Activated naive CD4-positive, alpha-beta T cell treated with Interleukin-2 at 50 U/mL for 16 hours (primary cell): ENCODE measurements at places on chromosomes 2 and 18.
A peak's percentile ranks its signal among the peaks of the same experiment; 100 is the strongest.

DNA sequence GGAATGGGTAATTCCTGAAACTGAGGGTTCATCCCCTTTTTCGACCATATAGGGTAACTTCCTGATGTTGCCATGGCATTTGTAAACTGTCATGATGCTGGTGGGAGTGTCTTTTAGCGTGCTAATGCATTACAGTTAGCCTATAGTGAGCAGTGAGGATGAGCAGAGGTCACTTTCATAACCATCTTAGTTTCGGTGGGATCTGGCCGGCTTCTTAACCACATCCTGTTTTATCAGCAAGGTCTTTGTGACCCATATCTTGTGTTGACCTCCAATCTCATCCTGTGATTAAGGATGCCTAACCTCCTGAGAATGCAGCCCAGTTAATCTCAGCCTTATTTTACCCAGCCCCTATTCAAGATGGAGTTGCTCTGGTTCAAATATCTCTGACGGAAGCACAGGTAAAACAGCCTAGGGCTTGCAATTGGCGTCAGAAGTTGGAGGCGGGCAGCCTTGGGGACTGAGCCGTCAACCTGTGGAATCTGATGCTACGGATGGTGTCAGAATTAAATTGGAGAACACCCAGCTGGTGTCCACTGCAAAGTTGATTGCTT is 19.5 kb downstream of the RALBP1 start:
- no peak for DNase-seq

- DNase-seq = peak; percentile 7
These were observed 157.3 kb upstream of the ALKAL2 start for GRCh38 chr2:444937-445884.

- no peak for DNase-seq
These were observed 34.0 kb downstream of the KANSL3 start for GRCh38 chr2:96604104-96604503.

- no peak for DNase-seq
These were observed 9.1 kb upstream of the UBXN4 start for GRCh38 chr2:135732561-135732960.

- peak; percentile 9 for DNase-seq
These were observed 42.7 kb downstream of the ACSL3 start for GRCh38 chr2:222903234-222904220.

DNA sequence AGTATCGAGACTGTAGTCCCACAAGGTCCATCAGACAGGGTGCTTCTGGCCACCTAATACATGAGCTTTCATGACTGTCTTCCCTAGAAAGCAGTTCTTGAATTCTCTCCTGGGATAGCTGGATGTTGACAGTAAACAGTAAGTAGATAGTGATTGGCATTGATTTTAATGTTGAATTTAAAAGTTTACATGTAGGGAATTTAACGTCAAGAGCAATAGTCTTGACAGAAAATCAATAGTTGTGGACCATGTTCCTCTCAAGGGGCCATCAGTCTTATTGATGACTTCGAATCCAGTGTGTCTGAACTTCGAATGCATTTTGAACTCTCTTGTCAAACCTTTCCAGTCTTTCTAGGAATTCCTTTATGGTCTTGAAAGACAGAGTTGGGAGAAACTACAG is 63.9 kb downstream of the ITGB1BP1 start:
- no peak for DNase-seq

DNA sequence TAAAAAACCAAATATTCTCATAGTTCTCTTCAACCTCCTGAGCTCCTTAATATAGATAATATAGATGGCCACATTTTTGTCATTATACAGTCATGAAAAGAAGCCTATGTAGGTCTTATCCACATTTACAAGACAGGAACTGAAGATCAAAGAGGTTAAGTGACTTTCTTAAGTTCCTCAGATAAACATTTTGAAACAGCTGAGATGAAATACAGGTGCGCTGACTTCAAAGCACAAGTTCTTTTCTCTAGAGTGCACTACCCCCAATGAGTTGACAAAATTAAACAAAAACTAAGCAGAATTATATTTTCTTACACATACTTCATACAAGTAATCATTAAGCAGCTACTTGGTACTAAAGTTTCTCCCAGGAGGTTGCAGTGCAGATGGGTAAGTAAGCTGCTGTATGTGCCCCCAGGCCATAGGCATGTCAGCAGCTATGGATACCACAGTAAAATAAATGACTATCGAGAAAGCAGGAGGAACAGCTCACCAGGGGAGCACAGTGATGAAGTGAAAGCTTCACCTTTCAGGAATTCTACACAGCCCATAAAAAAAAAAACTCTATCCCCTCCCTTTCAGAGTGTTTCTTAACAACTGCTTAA is 199.8 kb downstream of the DPP10 start:
- no peak for DNase-seq

DNA sequence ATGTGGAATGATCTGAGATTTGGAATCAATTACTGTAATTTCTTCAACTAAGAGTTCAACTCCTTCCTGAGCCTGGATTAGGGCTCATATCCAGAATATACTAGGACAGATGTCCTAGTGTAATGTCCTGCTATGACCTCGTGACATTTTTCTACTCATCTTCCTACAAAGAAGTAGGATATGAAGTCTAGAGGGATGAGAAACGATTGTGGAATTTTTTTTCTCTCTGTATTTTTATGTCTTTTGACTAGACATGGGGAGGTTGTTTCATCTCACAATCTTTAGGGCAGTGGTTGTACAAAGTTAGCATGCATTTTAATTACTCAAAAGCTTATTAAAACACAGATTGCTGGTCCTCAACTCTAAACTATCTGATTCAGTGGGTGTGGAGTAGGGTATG is 203.0 kb downstream of the PARD3B start:
- no peak for DNase-seq

DNA sequence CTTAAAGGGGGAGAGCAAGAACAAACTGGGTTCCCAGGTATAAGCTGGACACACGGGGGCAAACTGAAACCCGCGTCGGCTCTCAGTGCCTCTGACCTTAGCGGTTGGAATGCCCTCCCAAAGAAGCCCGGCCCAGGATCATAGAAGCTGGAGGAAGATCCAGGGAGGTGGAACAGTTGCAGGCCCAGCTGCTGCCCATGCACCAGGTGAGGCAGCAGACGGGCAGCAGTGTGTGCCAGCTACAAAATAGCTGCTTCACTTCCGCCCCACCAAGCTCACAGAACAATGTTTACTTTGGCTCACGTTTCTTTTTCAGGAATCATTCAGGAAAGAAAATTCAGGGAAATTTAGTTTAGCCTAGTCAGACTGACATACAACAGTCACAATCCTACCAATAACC is 3.9 kb upstream of the ERMN start:
- no peak for DNase-seq

GRCh38 chr2:15908371-15908770 is 32.0 kb upstream of the MYCN start:
- no peak for DNase-seq

DNA sequence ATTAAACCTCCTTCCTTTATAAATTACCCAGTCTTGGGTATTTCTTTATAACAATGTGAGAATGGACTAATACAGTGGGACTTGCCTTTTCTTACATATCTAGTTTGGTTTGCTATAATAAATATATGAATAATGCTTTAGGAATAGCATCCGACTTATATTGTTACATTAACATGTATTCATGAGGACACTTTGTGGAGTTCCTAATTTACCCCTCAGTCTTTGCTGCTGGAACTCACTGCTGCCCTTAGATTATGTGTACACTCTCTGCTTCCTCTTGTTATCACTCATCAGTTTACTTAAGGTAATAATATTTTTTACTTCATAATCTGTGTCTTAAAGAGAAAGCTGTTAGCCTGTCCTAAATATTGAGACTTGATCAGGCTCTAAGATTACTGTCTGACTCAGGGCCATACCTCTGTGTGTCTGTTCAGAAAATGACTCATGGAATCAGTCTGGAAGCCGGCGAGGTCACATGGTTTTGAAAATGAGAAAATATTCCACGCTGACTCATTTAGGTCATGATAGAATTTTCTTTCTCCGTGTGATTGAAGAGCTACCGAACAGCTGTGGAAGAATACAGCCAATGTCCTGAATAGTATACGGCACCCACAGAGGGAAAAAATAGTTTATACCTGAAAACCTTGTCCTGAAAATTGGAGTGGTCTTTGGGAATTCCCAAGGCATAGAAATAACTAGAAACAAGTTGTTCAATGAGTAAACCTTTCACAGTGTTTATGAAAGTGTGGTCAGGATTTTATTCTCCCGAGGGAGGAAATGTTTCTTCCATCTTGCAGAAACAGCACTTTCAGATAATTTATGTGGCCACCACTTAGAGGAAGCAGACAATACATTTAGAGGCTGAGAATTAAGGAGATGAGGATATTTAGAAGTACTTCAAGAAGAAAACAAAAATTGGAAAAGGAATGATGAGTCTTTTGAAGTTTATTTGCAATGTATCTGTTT is 156.4 kb downstream of the DSEL start:
- peak; percentile 41 for DNase-seq

DNA sequence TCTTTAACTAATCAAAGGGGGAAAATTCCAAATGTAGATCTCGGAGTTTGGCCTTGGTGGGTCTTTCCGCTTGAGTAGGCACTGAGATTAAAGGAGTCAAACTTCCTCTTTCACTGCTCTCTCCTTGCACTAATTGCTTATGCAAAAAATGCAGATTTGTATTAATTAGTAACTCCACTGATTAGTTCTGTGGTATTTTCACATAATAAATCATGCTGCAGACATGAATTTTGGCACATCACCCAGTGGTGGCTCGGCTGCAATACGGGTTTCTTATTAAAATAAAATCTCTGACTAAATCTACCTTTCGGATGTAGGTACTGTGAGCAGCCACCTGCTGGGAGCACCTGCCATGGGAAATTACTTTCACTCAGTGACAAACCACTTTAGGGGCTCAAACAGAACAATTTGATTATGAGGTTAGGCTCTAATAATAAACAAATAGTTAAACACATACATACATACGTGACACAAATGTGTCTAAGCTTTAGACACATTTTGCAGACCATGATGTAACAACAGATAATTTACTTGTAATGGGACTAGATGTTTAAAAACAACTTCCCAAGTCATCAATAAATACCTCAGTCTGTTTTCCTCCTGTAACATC is 6.4 kb upstream of the NEUROD1 start:
- DNase-seq = no peak

- DNase-seq = no peak
These were observed 1452.2 kb upstream of the ACVR2A start for GRCh38 chr2:146392631-146393030.

- no peak for DNase-seq
These were observed 58.2 kb downstream of the GNAL start for GRCh38 chr18:11747286-11747685.

- DNase-seq = no peak
These were observed 596.0 kb downstream of the LRP1B start for GRCh38 chr2:141534666-141535362.

- DNase-seq = no peak
These were observed 357.6 kb downstream of the RAD51AP2 start for GRCh38 chr2:17160594-17160993.

GRCh38 chr2:180999274-180999964 is 19.0 kb downstream of the UBE2E3 start:
- DNase-seq = no peak

DNA sequence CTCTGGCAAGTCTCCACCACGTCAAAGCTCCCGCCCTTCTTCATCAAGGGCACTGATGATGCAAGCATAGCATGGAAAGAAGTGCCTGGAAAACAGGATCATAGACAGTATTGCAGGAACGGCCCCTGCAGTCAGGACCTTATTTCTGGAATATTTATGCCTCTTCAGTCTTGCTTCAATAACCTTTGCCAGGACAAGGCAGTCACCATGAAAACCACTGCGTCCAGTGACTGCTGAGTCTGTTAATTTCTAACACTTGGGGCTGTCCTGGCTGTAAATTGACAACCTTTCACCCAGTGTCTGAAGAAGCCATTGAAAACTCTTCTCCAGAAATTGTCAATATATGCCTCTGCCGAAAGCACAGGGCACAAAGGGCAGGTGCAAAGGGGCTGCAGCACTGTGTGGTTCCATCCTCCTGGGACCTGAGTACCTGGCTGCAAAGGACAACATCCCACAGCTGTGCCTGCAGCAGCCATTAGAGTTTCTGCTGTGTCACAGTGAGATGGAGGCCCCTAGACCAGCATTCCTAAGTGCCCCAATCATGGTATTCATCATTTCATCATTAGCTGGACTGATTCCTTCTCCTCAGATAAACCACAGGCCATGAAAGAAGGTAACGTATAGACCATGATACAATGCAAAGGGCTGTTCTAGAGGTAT is 819.6 kb downstream of the RNF144A start:
- no peak for DNase-seq

DNA sequence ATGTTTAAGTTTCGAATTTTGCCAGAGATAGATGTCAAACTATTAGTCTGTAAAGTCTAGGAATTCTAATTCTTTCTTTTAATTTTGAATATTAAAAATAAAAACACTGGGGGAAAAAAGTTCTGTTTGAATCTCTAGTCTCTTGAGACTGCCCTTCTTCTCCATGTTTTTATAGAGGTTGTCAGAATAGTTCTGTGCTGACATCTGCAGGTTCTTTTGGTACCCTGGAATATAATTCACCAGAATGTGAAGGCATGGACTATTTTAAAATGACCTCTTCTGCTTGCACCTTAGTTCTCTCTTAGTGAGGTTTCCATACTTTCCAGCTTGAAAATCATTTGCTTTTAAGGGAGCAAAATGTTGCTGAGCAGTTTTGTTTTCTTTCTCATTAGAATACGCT is 121.0 kb upstream of the MSTN start:
- no peak for DNase-seq

- no peak for DNase-seq
These were observed 36.7 kb upstream of the TTC39C start for GRCh38 chr18:23977719-23978483.

DNA sequence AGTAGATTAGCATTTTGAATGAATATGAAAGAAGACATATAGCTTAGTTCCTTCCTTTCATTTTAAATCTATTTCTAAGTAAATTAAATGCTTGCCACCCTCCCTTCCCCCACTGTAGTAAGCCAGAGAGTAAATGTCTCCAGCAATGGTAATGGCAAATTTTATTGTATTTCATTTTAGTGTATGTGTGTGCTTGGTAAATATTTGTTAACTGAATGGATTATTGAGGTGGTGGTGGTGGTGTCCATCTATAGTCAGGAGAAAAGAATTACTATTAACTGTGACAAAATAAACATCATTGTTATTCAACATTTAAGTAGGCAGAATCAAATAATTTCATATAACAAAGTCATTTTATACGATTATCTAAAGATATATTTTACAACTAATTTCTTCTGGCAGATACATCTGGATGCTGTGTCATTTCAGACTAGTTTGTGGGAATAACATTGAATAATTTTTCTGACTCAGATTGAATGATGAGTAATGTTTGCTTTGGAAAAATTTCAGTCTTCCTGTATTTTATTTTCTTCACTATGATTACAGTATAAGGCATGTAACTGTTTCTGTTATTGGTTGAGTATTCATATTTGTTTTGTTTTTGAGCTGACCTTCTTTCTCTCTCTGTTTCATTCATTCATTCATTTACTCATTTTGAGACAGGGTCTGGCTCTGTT is 18.3 kb downstream of the ASXL3 start:
- no peak for DNase-seq
